Spinal cord (tissue), 10 donors: ENCODE measurements at places on chromosomes 7 and 10. TPM values are rescaled to one million over a fixed set of nuclear protein-coding genes. Genes with fewer than 3 reads are reported as not detected.

GRCh38 chr10:48439581-48440041, 133.1 kb downstream of the MAPK8 start:
- no peak for DNase-seq

DNA sequence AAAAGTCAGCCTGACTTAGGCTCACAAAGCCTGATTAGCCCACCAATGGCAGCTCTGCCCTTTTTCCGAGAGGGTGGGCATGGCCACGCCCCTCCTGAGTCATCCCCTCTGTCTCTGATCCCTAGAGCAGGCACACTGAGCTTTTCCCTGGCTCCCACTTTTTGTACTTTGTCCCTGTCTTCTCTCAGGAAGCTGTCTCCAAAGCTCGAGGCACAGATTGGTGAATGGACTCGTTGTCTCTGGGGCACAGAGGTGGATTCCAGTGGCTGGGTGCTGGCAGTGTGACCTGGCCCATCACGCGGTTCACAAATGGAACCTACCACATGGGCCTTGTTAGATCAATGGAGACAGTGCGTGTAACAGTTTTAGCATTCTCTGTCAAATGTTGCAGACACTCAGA, 313.5 kb downstream of the WDR37 start:
- DNase-seq, result no peak

DNA sequence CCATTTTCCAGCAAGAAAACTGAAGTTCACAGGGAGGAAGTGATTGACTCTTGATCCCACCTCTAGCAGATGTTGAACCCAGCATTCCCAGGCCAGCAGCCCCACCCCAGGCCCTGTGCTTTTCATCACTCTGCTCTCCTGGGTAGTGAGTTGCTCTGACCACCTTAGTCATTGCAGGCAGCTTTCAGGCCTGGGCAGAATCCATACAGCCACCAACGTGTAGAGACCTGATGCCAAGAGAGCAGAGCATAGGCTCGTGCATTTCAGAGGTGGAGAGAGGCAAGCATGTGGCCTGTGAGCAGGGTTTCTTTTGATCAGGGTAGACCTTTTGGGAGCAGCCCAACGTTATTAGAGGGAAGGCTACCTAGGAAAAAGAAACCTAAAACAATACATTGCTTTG, 334.6 kb downstream of the PTEN start:
- DNase-seq, result no peak

The FAM20C gene
- 17.1 TPM for total RNA-seq

DNA sequence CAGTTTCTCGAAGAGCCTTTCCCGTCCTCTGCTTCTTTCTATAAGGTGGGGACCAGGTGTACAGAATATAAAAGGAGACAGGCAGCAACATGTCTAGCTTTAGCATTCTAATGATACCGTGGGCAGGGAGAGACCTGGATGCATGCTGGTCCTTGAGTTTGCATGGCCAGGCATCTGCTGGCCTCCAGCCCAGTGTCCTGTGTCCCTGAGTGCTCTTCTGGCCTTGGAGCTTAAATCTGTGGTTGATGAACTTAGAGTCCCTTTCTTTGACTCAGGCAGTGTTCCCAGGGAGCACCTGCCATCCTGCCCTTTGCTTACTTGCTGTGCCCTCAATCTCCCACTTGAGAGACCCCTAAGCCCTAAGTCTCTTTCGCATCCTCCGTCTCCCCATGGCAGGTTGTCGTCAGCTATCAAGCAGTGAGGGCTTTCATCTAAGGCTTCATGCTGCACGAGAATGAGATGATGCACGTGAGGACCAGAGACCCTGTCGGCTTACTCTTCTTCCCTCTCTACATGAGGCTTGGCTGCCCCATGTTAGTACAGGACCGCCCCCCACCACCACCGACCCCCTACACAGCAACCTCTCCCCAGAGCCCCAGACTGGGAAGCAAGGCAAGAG, 313.4 kb upstream of the C7orf33 start:
- no peak for DNase-seq

DNA sequence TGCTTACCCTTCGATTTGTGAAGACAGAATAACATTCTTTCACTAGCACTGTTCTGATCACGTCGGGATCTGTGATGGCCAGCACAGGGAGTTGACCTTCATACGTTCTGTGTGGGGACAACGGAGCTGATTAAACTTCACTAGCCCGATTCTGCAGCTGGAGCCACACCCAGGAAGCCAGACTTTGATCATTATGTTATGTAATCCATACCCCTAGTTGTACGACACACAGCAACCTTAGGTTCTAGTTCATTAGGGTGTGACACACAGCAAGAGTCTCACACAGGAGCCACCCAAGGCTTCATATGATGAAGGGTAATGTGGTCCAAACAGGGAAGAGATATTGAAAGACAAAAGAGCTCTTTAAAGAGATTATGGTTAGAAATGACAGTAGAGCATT, 7.2 kb downstream of the CYP3A5 start:
- DNase-seq, result no peak

- no peak for DNase-seq
Observed at GRCh38 chr7:79897166-79897565, 237.5 kb upstream of the GNAI1 start.

GRCh38 chr10:12510501-12510941, 161.2 kb downstream of the CAMK1D start:
- peak; percentile 48 for DNase-seq

The HOXA3 gene
- total RNA-seq, result 8.8 TPM

The TMEM229A gene
- total RNA-seq, result 2.1 TPM
